ENCODE measurements at places on chromosomes 5 and 9.

DNA sequence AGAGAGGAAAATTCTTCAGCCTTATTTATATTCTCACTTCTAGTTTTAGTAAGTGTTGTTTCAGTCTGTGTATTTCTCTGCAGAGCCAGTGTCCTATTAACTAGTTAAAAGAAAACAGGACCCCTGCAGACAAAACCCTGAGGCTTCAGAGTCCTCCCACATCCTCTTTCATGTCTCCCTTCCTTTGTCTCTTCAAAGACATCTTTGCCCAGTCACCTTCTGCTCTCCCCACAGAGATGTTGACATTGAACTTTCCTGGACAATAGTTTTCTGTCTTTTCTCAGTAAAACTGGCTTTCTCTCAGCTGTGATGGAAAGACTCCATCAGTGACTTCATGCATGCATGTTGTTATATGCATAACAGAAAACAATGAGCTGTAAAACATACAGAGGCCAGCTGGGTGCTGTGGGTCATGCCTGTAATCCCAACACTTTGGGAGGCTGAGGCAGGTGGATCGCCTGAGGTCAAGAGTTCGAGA lies 20.2 kb downstream of the GRAMD2B start:
- no peak for DNase-seq
- H3K36me3 ChIP-seq = peaks cover 22% of the 10 kb centered on the region
- no peaks in the 10 kb centered on the region for H3K27me3 ChIP-seq

- H3K27ac ChIP-seq = peak overlapping the region; percentile 72
- peak; percentile 34 for DNase-seq
These were observed 96.4 kb downstream of the RFK start for GRCh38 chr9:76297721-76298239.

DNA sequence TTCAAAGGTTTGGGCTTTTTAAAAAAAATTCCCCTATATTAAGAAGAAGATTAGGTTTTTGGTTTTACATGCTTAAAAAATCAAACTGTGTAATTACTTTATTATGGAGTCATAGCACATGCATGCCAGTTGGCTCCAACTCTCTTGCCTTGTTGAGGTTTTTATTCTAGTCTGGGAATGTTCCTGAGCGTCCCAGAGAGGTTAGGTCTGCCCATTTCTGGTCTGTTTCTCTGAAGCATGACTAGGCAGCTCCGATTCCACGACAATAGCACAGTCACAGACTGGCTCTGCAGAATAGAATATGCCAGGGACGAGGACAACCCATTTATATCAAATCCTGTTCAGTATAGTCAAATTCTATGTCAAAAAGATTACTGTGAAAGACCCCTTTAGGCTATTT lies 217.0 kb downstream of the PCSK5 start:
- no peaks in the 10 kb centered on the region for H3K27me3 ChIP-seq
- DNase-seq = no peak
- H3K36me3 ChIP-seq = peaks cover 8% of the 10 kb centered on the region
- no peak overlapping the region for H3K27ac ChIP-seq

GRCh38 chr9:112011051-112011620 lies 114.5 kb downstream of the UGCG start:
- no peak for DNase-seq
- H3K27me3 ChIP-seq = no peaks in the 10 kb centered on the region
- H3K4me3 ChIP-seq = no peak overlapping the region
- H3K36me3 ChIP-seq = no peaks in the 10 kb centered on the region
- H3K4me1 ChIP-seq = peaks cover 21% of the 10 kb centered on the region
- H3K27ac ChIP-seq = no peak overlapping the region

- peak overlapping the region; percentile 32 for H3K27ac ChIP-seq
- H3K4me3 ChIP-seq = no peak overlapping the region
- H3K4me1 ChIP-seq = no peaks in the 10 kb centered on the region
- H3K36me3 ChIP-seq = peaks cover 29% of the 10 kb centered on the region
- DNase-seq = no peak
These were observed 15.4 kb downstream of the POC5 start for GRCh38 chr5:75701856-75702255.

DNA sequence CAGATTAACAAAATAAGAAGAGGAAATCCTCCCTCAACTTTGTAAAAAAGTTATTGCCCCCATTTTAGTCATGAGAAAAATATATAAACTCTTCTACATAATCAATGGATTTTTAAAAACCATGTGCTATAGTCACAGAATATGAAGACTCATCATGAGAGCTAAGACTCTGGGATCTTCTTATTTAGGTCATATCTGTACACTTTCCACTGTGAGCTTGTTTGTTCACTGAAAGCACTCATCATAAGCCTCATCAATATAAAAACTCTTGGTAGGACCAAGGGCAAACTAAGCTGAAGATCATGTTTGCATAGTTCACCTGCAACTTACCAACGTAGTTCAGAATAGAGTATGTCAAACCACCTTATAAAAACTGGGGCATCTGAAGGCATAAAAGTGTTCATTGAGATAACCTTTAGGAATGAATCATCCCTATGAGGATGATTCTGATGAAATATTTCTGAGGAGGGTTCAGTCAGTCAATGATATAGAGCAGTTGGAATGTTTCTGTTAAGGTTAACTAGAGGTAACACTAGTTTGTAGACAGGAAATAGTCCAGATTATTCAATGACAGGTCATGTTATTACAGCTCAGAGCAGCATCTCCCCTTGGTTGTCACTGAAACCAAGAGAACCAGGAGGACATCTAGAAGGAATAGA lies 289.9 kb upstream of the SMC2 start:
- H3K4me1 ChIP-seq = no peaks in the 10 kb centered on the region
- no peak overlapping the region for H3K27ac ChIP-seq
- no peak for DNase-seq
- no peak overlapping the region for H3K4me3 ChIP-seq

DNA sequence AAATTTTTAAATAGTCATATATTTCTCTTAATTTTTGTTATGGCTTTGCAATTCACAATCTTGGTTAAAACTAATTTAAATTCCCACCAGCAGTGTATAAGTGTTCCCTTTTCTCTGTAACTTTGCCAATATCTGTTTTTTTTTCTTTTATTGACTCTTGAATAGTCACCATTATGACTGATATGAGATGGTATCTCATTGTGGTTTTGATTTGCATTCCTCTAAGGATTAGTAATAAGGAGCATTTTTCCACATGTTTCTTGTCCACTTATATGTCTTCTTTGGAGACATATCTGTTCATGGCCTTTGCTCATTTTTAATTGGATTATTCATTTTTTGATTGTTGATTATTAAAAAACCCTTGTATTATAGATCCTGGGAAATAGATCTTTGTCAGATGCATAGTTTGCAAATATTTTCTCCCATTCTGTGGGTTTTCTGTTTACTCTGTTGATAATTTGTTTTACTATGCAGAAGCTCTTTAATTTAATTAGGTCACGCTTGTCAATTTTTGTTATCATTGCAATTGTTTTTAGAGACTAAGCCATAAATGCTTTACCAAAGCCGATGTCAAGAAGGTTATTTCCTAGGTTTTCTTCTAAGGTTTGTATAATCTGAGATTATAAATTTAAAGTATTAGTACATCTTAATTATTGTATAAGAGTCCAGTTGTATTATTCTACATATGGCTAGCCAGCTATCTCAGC lies 610.9 kb downstream of the CHSY3 start:
- no peaks in the 10 kb centered on the region for H3K4me1 ChIP-seq
- H3K36me3 ChIP-seq = no peaks in the 10 kb centered on the region
- H3K4me3 ChIP-seq = no peak overlapping the region
- H3K27me3 ChIP-seq = no peaks in the 10 kb centered on the region

DNA sequence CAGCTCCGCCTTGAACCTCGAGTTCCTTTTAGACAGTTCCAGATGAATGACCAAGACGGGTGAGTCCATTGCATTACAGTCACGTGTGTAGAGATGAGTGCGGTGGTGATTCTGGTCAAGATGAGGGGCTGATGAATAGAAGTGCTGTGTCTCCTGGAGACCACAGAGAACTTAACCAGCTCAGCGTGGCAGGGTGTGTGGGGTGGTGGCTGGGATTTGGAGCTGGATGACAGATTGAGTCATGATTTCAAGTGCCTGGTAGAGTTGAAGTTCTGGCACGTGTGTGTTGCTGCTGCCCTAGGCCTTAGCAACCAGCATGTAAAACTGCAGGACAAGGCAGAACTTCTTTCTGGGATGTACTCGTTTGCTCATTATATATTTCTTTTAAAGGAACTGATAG lies 53.3 kb downstream of the PRRC2B start:
- H3K4me3 ChIP-seq = no peak overlapping the region
- DNase-seq = no peak
- peaks cover 93% of the 10 kb centered on the region for H3K36me3 ChIP-seq

DNA sequence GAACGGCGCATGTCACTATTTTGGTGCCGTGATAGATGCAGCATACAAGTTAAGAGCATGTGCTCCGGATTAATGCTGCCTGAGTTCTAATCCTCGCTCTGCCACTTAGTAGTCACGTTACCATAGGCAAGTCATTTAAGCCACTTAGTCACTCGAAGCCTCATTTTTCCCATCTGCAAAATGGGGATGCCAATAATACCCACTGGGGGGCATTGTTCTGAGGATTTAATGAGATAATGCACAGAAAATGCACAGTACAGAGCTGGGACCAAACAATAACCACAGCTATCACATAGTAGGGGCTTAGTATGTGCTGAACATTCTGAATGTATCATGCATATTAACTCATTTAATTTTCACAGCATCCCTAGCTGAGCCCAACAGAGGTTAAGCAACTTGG lies 9.1 kb downstream of the NIPAL4 start:
- H3K4me3 ChIP-seq = no peak overlapping the region
- H3K4me1 ChIP-seq = peaks cover 22% of the 10 kb centered on the region
- H3K27me3 ChIP-seq = no peaks in the 10 kb centered on the region
- no peaks in the 10 kb centered on the region for H3K36me3 ChIP-seq
- H3K27ac ChIP-seq = no peak overlapping the region

DNA sequence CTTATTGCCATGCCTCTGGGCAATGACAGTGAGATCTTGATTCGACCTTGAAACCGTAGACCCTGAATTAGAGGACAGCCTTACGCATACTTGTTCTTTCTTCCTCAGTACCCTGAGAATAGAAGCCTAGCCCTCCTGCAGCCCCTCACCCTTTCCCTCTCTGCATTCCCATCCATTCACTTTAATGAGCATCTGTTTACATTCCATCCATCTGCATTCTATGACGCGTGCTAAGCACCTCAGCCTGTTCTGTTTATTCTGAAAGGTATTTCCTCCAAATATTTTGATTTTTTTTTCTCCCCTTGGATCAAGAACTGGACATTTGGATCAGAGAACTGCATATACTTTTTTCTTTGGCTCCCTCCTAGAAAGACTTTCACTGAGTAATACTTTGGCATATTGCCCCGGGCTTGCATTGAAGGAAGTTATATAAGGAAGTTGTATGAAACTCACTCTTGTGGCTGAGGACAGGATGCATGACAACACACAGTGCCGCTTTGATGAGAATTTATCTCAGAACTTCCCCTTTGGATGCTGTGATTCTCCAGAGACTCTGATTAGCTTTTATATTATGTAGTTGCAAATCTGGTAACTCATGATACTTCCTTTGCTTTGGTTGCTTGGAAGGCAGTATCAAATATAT lies 15.7 kb downstream of the TMEM8B start:
- peak overlapping the region; percentile 58 for H3K27ac ChIP-seq
- DNase-seq = no peak
- H3K4me1 ChIP-seq = peaks cover 46% of the 10 kb centered on the region
- H3K4me3 ChIP-seq = no peak overlapping the region
- H3K27me3 ChIP-seq = no peaks in the 10 kb centered on the region
- H3K36me3 ChIP-seq = peaks cover 6% of the 10 kb centered on the region

GRCh38 chr9:126009047-126009446 lies 261.9 kb downstream of the PBX3 start:
- no peaks in the 10 kb centered on the region for H3K36me3 ChIP-seq
- H3K27ac ChIP-seq = no peak overlapping the region
- no peak for DNase-seq
- H3K4me1 ChIP-seq = no peaks in the 10 kb centered on the region

DNA sequence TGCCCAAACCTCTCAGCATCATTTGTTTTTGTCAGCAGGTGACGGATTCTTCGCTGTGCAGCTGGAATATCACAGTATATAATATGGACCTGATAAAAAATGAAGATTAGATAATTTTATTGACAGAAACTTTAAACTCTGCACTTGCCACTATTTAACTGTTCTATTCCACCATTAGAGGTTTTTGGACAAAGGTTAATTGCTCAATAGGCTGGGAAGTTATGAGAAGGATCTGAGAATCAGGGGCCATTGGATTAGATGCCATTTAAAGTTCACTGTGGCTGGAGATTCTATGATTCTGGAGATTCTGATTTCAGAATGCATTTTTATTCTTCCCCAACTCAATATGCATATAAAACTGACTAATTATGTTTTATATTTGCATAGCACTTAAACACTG lies 59.8 kb upstream of the ANXA1 start:
- H3K27me3 ChIP-seq = peaks cover 4% of the 10 kb centered on the region
- no peaks in the 10 kb centered on the region for H3K4me1 ChIP-seq
- DNase-seq = no peak
- H3K27ac ChIP-seq = no peak overlapping the region
- H3K4me3 ChIP-seq = no peak overlapping the region

DNA sequence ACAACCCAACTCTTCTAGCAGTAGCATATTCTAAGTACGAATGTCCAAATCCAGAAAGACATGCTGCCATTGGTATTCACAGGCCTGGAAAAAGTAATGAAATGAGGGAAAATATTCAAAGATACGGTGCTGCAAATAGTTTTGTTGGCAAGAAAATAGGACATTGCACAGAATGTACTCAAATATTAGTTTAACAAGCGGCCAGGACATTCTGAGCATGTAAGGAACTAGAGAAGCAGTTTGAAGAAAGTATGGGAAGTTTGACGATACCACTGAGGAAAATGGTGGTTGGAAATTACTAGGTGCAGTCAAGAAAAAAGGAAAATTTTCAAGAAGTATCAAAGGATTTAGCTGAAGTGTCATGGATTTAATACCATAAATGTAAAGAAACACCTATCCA lies 468.0 kb upstream of the GRIN3A start:
- no peak for DNase-seq
- no peaks in the 10 kb centered on the region for H3K4me1 ChIP-seq
- no peak overlapping the region for H3K4me3 ChIP-seq
- no peaks in the 10 kb centered on the region for H3K36me3 ChIP-seq
- H3K27ac ChIP-seq = no peak overlapping the region
- H3K27me3 ChIP-seq = no peaks in the 10 kb centered on the region

DNA sequence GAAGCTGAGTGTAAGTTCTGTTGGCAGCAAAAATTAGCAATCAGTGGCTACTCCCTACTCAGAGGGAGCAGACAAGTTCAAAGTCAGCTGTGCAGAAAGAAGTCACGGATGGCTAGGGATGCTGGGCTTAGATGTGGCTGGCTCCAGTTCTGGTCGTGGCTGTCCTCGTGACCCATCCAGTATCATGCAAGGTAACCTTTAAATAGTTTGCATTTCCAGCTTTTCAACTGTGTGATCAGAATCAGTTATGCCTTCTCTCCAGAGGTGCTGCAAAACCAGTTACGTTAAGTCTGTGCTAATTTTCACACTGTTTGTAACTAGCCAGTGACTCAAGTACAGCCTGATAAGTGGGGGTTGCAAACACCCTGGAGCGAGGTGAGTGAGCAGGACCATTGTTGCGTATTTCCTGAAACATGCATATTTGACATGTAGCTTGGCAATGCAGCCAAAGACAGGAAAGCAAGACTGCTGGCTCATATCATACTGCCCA lies 302.4 kb downstream of the ATPSCKMT start:
- peaks cover 12% of the 10 kb centered on the region for H3K27me3 ChIP-seq
- no peak for DNase-seq
- no peaks in the 10 kb centered on the region for H3K36me3 ChIP-seq
- H3K27ac ChIP-seq = no peak overlapping the region
- H3K4me1 ChIP-seq = no peaks in the 10 kb centered on the region

- no peak for DNase-seq
- peaks cover 45% of the 10 kb centered on the region for H3K27me3 ChIP-seq
- H3K36me3 ChIP-seq = no peaks in the 10 kb centered on the region
- peaks cover 25% of the 10 kb centered on the region for H3K4me1 ChIP-seq
- H3K4me3 ChIP-seq = peak overlapping the region; percentile 71
These were observed 572 bp downstream of the GNA14 start for GRCh38 chr9:77647267-77648233.

All from left ventricle myocardium inferior (tissue), 1 donor.